Omental fat pad (tissue), 4 donors: ENCODE measurements at places on chromosomes 6 and 20.
A peak's percentile ranks its signal among the peaks of the same experiment; 100 is the strongest.

GRCh38 chr6:158242071-158242606 lies 70.1 kb upstream of the TULP4 start:
- no peak for DNase-seq

GRCh38 chr6:90151576-90152422 lies 144.8 kb downstream of the BACH2 start:
- DNase-seq = no peak

- DNase-seq = no peak
Observed at GRCh38 chr6:152402791-152403190, 234.4 kb downstream of the SYNE1 start.

DNA sequence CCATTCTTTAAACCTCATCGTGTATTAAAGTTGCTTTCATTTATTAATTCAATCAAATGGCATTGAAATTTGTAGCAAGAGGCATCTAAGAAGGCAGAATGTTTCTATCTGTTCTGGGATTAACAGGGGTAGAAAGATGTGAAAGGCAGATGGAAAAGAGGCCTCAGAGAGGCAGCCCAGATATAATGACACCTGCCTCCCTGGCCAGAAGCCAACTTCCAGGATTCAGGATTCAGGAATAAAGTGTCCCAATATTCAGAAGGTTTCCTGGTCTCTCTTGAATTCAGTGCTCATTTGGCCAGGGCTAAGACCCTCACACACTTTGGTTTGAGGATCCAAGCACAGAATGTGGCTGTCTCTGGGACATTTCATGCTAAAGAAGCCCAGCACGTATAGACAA lies 39.9 kb downstream of the HLA-B start:
- DNase-seq = no peak

DNA sequence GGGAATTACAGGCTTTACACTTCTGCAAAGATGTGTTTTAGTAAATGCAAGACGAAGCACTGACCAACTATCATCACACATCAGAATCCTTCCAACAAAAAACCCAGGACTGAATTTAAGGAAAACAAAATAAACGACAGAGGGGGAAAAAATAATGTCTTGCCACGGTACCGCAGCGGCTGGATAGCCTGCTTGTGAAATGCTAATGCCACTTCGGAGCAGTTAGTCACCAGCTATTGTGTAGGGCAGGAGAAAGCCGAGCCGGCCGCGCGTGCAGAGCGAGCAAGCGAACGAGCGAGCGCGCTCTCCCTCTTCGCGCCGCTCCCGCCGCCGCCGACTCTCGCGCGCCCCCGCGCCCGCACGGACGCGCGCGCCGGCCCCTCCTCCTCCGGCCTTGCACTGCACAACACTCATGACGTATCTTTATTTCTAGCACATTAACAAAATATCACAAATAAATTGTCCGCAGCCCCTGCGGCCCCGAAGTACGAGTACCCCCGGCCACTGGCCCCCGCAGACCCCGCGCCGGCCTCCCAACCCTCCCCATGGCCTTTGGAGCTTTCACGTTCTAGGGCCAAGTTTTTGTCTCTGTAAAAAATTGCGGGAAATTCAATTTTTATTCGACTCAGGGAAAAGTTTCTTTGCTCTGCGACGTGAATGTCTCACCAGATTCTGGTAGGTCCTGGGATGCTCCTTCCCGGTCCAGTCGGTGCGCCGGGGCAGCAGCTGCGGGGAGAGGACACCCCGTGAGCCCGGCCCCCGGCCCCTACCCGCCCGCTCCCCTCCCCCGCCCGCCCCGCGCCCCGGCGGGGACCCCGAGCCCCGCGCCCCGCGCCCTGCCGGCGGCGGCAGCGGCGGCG lies 1.0 kb downstream of the PHIP start:
- DNase-seq = peak; percentile 54

DNA sequence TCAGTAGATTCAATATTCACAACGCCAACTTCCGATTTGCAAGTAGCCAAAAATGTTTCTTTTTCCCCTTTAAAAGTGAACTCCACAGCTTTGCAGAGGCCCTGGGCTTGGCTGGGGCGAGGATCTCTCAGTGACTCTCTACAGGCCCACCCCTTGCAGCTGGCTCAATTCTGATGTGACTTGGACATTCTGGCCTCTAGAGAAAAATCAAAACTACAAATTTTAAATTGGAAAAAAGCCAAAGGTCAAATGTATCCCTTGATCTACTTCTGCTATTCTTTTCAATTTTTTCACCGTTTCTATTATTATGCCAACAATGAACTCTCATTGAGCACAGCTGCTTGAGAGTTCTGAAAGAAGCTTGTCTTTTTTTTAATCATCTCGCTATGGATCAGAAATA lies 245.9 kb upstream of the HS3ST5 start:
- DNase-seq = no peak
